ENCODE measurements at places on chromosomes 11 and 22.

- no peaks in the 10 kb centered on the region for H3K36me3 ChIP-seq
- H3K27ac ChIP-seq = no peak overlapping the region
- no peak overlapping the region for H3K4me3 ChIP-seq
- no peaks in the 10 kb centered on the region for H3K27me3 ChIP-seq
- ATAC-seq = no peak
- no peaks in the 10 kb centered on the region for H3K4me1 ChIP-seq
Measured at GRCh38 chr22:34454598-34454997, 534.3 kb upstream of the LARGE1 start.

DNA sequence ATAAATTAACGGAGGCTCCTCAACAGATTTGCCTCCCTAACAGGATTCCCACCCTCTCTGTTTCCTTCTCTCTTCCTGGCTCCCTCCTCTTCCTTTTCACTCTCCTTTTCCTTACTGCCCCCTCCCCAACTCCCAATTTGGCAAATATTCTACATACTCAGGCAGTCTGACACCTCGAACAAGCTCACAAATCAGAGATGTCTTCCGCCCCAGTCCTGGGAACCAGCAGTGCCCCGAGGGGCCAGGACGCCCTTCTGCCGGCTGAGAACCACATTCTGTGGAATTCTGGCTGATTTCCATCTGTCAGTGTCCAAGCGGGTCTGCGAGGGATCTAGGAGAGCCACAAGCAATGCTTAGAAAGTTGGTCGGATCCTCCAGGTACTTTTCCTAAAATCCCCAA, 94.0 kb downstream of the NTM start:
- H3K36me3 ChIP-seq = no peaks in the 10 kb centered on the region
- no peak overlapping the region for H3K4me3 ChIP-seq
- no peak for ATAC-seq
- peaks cover 14% of the 10 kb centered on the region for H3K27me3 ChIP-seq

DNA sequence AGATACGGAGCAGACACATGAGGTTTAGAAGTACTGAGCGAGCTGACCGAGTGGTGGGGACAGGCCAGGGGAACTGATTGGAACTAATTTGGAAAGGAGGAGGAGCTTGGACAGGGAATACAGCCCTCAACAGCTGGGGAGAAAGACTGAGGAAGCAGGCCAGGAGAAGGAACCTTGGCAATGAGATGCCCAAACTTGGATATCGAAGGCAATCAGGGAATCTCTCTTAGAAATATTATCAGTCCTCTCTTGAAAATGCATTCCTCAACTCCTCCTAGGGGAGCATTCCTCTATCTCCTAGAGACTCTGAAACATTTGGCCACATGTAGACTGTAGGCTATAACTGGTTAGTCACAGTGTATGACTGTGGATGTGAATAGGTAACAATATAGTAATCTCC, 284.6 kb downstream of the GUCY1A2 start:
- H3K4me1 ChIP-seq = no peaks in the 10 kb centered on the region
- no peaks in the 10 kb centered on the region for H3K36me3 ChIP-seq
- no peak for ATAC-seq
- H3K4me3 ChIP-seq = no peak overlapping the region
- no peak overlapping the region for H3K27ac ChIP-seq

DNA sequence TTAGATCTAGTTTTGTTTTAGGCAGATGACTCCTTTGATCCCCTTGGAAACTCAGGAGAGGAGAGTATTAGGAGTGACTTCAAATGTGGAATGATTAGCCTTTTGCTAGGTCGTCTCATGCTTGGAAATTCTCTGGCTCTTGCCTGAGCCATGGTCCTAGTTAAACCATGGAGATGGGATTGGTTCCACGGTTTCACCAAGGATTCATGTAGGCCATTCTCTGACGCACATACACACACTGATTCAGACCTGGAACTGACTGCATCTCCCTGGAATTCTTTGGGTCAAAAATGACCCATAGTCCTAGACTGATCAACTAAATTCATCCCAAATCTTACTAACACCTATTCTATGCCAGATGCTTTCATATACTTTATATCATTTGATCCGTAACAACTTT, 56.5 kb downstream of the POLD3 start:
- H3K36me3 ChIP-seq = peaks cover 55% of the 10 kb centered on the region
- H3K27ac ChIP-seq = no peak overlapping the region
- no peak overlapping the region for H3K4me3 ChIP-seq
- no peaks in the 10 kb centered on the region for H3K4me1 ChIP-seq
- no peaks in the 10 kb centered on the region for H3K27me3 ChIP-seq
- no peak for ATAC-seq

DNA sequence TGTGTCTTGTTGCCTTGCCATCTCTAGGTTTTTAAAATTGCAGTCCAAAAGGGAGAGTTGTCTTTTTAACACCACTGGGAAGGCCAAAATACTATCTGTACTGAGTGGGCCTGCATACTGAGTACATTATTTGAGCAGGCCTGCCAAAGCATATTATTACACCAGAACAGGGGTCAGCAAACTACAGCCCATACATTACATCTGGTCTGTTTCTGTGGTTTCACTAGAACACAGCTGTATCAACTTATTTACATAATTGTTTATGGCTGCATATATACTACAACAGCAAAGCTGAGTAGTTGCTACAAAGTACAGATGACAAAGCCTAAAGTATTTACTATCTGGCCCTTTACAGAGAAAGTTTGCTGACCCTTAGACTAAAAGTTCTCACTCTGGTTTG, 74.0 kb downstream of the USP35 start:
- H3K27ac ChIP-seq = no peak overlapping the region
- H3K36me3 ChIP-seq = no peaks in the 10 kb centered on the region
- no peak overlapping the region for H3K4me3 ChIP-seq
- ATAC-seq = no peak

- H3K4me3 ChIP-seq = no peak overlapping the region
- peaks cover 5% of the 10 kb centered on the region for H3K27me3 ChIP-seq
- no peak overlapping the region for H3K27ac ChIP-seq
- ATAC-seq = no peak
- H3K4me1 ChIP-seq = no peaks in the 10 kb centered on the region
Measured at GRCh38 chr11:107494055-107494454, 36.4 kb upstream of the CWF19L2 start.

GRCh38 chr11:70073871-70074371, 4.2 kb upstream of the ANO1 start:
- H3K36me3 ChIP-seq = no peaks in the 10 kb centered on the region
- peaks cover 52% of the 10 kb centered on the region for H3K27me3 ChIP-seq
- peak; percentile 46 for ATAC-seq
- no peak overlapping the region for H3K27ac ChIP-seq
- peaks cover 4% of the 10 kb centered on the region for H3K4me1 ChIP-seq

GRCh38 chr11:124446916-124447315, 1.4 kb upstream of the OR8B8 start:
- no peaks in the 10 kb centered on the region for H3K4me1 ChIP-seq
- no peak overlapping the region for H3K4me3 ChIP-seq
- no peaks in the 10 kb centered on the region for H3K36me3 ChIP-seq
- peaks cover 12% of the 10 kb centered on the region for H3K27me3 ChIP-seq

DNA sequence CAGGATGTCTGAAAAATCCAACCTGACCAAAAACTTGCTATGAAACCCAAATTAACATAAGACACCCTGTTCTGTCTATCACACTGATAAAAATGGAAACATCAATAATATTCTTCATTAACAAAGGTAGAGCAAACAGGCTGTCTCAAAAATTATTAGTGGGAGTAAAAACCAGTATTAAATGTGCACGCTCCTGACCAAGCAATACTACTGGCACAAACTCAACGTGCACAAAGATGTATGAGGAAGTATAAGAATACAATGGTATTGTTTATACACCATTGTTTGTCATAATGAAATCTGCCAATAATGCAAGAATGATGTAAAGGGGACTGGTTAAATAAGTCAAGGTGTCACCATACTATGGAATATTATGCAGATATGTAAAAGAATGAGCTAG, 288.5 kb downstream of the MN1 start:
- ATAC-seq = no peak
- H3K36me3 ChIP-seq = no peaks in the 10 kb centered on the region
- H3K4me1 ChIP-seq = no peaks in the 10 kb centered on the region
- H3K4me3 ChIP-seq = no peak overlapping the region
- no peaks in the 10 kb centered on the region for H3K27me3 ChIP-seq

DNA sequence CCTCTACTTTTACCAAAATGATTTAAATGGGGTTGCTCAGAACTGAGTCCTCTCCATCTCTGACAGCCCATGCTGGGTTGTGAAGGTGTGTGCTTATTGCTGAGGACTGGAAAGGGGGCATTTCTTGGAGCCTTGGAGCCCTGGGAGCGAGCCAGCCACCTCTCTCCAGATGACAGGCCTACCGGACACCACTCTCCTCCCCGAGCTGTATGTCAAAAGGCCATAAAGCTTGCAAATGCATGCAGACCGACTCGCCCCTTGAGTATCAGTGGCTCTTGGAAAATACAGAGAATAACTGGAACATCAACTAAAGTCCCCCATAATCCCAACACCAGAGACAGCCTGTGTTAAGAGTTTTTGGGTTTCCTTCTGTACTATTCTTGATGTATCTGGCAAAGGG, 67.9 kb upstream of the PITPNB start:
- no peaks in the 10 kb centered on the region for H3K36me3 ChIP-seq
- H3K27ac ChIP-seq = no peak overlapping the region
- H3K4me3 ChIP-seq = no peak overlapping the region
- no peak for ATAC-seq

DNA sequence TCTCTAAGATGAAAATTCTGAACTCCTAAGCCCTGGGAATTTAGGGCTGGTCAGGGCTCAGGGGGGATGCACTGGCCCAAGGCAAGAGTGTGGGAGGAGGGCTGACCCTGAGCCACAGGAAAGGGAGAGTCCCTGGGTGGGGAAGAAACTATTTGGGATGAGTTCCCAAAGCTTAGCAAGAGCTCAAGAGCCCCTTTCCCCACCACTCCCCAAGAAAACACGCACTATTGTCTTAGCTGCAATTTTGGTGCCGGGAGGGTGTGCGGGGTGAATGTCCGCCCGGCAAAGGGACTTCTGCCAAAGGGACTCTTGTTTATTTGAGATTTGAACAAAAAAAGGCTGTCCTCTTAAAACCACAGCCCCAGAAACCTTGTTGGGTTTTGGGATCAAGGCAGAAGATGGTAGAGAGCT, 37.0 kb downstream of the KIAA1671 start:
- peaks cover 12% of the 10 kb centered on the region for H3K4me1 ChIP-seq
- ATAC-seq = no peak
- no peak overlapping the region for H3K27ac ChIP-seq
- peaks cover 18% of the 10 kb centered on the region for H3K27me3 ChIP-seq

- H3K27me3 ChIP-seq = no peaks in the 10 kb centered on the region
- peaks cover 13% of the 10 kb centered on the region for H3K4me1 ChIP-seq
- H3K36me3 ChIP-seq = peaks cover 6% of the 10 kb centered on the region
- ATAC-seq = no peak
Measured at GRCh38 chr22:44210722-44211121, 30.0 kb downstream of the PARVG start.

DNA sequence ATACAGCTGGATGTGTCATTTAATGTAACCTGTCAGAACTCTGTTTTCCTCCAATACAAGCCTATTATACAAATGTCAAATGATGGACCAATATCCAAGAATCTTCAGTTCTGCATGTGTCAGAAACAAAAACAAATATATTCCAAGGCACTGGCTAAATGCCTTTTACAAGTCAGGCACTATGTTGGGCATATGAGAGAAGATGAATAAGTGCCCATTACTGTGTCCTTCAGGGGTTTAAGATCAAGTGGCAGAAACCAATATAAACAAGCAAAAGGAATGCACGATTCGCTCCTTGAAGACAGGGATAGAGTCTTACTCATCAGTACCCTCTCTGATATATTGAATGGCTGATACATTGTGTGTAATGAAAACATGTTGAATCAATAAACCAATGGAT, 254.4 kb downstream of the TTC28 start:
- ATAC-seq = no peak
- no peaks in the 10 kb centered on the region for H3K4me1 ChIP-seq
- H3K4me3 ChIP-seq = no peak overlapping the region
- no peak overlapping the region for H3K27ac ChIP-seq

DNA sequence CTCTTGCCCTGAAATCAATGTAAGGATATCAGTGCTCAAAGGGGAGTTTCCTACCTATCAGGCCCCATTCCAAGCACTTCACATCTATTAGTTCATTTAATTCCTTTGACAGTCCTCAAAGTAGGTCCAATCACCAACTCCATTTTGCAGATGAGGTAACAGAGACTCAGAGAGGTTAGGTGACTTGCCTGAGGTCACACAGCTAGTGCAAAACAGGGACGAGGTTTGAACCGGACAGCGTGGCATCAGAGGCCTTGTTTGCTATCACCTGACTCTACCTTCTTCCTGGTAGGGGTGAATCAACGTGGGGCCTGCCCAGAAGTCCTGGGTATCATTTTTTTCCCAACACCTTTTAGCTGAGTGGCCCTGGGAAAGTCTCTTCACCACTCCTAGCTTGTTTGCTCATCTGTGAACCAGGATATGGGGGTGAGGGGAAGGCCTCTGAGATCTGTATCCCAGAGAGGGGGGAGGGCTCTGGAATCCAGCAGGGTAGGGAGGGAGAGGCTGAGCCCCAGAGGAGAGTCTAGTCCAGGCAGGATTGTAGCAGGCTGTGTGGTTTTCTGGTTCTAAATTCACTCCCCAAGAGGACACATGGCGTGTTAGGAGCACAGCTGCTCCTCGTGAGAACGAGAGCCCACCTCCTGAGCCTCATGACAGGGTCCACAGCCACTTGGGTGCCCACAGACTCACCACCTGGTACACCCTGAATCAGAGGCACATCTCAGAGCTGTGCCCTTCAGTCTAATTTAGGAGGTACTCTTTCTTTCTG, 174.7 kb downstream of the MN1 start:
- no peaks in the 10 kb centered on the region for H3K4me1 ChIP-seq
- no peak for ATAC-seq
- no peak overlapping the region for H3K4me3 ChIP-seq
- H3K27ac ChIP-seq = no peak overlapping the region
- no peaks in the 10 kb centered on the region for H3K36me3 ChIP-seq

GRCh38 chr22:30869667-30870395, 98.7 kb downstream of the MORC2 start:
- no peaks in the 10 kb centered on the region for H3K4me1 ChIP-seq
- H3K36me3 ChIP-seq = no peaks in the 10 kb centered on the region
- H3K4me3 ChIP-seq = no peak overlapping the region
- no peak overlapping the region for H3K27ac ChIP-seq
- H3K27me3 ChIP-seq = no peaks in the 10 kb centered on the region
- no peak for ATAC-seq

GRCh38 chr22:30636226-30637077, 871 bp downstream of the SLC35E4 start:
- H3K27me3 ChIP-seq = no peaks in the 10 kb centered on the region
- H3K4me3 ChIP-seq = peak overlapping the region; percentile 85
- H3K4me1 ChIP-seq = peaks cover 10% of the 10 kb centered on the region
- peak overlapping the region; percentile 82 for H3K27ac ChIP-seq

GRCh38 chr11:10429526-10429925, 25.5 kb upstream of the AMPD3 start:
- H3K4me3 ChIP-seq = no peak overlapping the region
- no peak for ATAC-seq
- H3K4me1 ChIP-seq = no peaks in the 10 kb centered on the region
